ENCODE measurements at places on chromosomes 2 and 18.

GRCh38 chr2:217248312-217248935, 388.6 kb upstream of the TNP1 start:
- DNase-seq = no peak

- DNase-seq = no peak
Observed at GRCh38 chr2:53445383-53446070, 322.1 kb upstream of the CHAC2 start.

DNA sequence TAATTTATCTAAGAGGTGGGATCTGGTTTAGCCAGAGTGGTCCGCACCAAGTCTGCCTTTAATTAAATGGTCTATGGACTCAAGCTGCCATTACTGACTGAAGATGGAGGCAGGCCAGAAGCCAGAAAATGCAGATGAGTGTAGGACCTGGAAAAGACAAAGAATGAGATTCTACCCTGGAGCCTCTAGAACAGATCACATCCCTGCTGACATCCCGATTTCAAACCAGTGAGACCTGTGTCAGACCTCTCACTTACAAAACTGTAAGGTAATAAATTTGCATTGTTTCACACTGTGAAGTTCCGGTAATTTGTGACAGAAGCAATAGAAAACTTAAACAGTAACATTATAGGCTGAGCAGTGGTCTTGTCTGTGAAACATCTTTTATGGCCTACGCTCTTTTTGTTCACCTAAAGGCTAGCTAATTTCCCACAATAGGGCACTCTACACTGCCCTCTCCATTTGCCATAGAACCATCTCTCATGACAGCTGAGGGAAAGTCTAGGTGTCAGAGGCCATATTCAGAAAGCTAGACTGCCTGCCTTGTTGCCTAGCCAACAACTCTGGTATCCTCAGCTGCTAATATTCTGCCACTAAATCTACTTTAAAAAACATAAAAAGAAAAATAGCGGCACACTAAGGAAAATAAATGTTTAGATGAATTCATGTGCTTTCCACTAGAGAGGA, 1396.2 kb upstream of the PIK3C3 start:
- DNase-seq = no peak

DNA sequence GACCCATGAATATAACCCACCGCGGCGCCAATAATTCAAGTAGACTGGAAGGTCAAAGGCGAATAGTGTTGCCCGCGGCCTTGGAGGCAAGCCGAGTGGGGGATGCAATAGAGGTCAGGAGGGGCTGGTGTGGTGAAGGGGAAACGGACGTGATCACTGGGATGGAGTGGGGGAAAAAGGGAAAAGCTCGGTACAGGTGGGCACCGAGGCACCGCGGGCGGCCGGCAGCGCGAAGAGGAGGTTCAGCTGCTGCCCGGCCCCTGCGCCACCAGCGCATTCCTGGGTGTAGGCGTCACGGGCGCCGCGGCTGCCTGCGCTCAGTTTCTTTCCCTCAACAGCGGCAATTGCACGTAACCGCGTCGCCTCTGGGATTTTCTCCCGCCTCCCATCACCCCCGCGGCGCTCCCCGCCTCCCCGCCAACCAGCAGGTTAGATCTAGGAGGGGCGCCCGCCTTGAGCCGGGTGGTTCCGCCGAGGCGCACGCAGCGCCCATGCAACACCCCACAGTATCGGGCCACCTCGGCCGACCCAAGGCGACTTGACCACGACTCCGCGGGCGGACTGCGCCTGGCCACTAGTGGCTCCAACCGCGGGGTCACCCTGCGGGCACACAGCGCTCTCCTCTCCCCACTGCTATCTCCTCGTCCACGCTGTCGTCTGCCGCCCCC, 1.5 kb downstream of the RND3 start:
- DNase-seq = no peak

- DNase-seq = no peak
Observed at GRCh38 chr2:239978411-239978810, 46.7 kb downstream of the NDUFA10 start.

- no peak for DNase-seq
Observed at GRCh38 chr2:3523551-3524041, 4.3 kb upstream of the ADI1 start.

DNA sequence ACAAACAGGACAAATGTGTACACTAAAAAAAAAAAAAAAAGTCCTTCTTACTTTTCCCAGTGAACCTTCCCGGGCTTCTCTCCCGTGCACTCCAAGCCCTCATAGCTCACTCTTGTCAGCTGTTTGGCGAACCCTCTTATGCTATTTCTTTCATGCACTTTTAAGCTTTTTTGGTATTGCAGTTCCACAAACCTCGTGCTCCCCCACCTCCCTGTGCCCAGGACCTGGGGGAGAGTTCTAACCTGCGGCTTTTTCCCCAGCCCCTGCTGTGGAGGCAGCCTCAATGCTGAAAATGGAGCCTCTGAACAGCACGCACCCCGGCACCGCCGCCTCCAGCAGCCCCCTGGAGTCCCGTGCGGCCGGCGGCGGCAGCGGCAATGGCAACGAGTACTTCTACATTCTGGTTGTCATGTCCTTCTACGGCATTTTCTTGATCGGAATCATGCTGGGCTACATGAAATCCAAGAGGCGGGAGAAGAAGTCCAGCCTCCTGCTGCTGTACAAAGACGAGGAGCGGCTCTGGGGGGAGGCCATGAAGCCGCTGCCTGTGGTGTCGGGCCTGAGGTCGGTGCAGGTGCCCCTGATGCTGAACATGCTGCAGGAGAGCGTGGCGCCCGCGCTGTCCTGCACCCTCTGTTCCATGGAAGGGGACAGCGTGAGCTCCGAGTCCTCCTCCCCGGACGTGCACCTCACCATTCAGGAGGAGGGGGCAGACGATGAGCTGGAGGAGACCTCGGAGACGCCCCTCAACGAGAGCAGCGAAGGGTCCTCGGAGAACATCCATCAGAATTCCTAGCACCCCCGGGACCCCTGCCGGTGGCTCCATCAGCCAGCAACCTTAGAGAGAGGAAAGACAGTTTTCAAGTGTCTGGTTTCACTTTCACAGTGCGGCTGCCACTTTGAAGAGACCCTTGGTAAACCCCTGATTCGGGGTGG, 826 bp downstream of the KCNE4 start:
- no peak for DNase-seq

DNA sequence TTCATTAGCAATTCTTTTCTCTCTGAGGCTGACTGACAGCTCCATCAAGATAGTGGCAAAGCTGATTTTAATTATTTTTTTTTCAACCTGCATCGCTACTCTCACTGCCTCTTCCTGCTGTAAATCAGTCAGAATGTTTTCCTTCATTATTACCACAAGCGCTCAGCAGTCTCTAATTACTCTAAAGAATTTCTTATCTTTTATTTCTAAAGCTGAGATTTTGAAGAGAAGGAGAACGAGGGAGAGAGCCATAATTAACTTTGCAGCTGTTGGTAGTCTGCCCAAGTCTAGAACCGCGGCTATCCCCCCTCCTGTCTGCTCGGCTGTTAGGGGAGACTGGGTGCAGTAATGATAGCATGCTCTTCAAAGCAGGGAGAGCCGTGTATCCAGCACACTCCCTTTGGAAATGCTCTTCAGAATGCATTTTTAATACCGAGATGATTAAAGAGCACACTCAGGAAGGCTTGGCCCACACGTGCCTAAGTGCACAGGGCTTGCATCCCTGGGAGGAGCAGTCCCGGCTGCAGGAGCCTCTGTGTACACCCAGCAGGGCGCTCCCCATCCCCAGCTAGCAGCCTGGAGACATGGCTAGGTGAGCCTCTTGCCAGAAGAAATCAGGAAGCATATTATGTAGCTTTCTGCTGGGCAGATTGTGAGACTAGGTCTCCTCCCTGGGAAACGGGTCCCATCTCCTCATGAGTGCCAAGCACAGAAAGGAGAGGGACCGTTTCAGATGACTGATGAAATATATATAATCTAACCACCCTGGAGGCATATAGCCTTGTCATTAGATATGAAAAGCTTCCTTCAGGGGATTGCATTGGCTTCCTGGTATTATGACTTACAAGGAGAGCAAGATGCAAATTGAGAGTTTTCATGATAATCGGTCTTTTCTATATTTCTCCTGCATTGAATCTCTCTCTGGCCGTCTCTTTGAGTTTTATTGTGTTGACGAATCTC, 555.2 kb downstream of the CMPK2 start:
- DNase-seq = no peak

DNA sequence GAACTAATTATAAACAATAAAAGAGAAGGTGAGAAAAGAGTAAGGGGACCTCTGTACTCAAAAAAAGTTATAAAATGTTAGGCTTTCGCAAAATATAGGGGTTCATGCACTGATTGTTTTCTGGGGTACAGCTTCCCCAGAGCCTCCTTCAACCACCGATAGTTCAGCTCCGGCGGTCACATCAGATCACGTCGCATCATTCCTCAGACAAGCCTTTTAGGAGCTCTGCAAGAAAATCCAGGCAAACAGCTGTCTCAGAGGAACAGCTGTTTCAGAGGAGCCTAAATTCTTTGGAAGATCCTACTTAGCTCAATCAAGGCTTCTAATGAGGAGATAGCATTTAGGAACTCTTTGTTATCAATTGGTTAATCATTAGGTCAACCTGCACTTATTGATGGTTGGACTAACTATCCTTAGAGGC, 78.7 kb downstream of the MYCN start:
- DNase-seq = no peak

GRCh38 chr2:39008665-39009064, 112.2 kb downstream of the SOS1 start:
- no peak for DNase-seq

DNA sequence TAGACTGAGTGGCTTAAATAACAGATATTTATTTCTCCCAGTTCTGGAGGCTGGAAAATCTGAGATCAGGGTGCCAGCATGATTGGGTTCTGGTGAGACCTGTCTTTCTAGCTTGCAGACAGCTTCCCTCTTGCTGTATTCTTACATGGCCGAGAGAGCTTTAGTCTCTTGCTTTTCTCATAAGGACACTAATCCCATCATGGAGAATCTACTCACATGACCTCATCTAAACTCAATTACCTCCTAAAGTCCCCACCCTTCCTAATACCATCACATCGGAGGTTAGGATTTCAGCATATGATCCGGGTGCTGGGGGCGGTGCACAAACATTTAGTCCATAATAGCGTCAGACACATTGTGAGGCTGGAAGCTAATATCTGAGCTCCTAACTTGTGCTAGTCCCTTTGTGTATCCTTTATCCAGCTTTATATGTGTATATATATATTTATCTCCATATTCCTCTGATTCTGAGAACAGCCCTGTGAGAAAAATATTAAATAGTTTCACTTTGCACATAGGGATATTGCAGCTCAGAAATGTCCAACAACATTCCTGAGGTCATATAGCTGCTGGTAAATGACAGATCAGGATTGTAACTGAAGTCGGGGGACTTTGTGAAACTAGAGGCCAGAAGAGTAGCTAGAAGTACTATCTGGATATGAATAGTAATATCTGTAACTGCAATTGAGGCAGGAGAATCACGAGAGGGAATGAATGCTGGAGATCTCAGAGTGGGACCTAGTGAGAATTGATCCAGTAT, 28.9 kb downstream of the MARCHF4 start:
- no peak for DNase-seq

Data from CD8-positive, alpha-beta memory T cell (primary cell).